ENCODE measurements at places on chromosomes 6 and 20.

DNA sequence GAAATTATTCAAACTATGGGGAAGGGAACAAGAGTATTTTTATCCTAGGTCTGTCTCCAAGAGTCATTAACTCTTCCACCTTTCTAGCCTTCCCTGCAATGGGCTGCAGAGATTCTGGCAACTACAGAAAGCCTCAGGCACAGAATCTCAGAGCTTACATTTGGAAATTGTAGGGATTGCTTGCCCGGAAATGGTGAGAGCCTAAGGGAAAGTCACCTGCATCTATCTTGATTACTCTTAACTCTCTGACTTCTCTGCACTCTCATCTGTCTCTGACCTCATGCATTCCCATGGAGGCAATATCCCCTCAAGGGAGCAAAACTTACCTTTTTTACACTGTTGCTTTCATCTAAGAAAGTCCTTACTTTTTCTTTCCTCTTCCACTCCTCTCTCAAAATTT is 513.2 kb upstream of the MARCKS start:
- DNase-seq = no peak

DNA sequence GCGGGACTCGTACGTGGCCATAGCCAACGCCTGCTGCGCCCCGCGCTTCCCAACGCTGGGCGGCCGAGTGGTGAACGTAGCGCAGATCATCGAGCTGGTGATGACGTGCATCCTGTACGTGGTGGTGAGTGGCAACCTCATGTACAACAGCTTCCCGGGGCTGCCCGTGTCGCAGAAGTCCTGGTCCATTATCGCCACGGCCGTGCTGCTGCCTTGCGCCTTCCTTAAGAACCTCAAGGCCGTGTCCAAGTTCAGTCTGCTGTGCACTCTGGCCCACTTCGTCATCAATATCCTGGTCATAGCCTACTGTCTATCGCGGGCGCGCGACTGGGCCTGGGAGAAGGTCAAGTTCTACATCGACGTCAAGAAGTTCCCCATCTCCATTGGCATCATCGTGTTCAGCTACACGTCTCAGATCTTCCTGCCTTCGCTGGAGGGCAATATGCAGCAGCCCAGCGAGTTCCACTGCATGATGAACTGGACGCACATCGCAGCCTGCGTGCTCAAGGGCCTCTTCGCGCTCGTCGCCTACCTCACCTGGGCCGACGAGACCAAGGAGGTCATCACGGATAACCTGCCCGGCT is 3.4 kb downstream of the SLC32A1 start:
- no peak for DNase-seq

DNA sequence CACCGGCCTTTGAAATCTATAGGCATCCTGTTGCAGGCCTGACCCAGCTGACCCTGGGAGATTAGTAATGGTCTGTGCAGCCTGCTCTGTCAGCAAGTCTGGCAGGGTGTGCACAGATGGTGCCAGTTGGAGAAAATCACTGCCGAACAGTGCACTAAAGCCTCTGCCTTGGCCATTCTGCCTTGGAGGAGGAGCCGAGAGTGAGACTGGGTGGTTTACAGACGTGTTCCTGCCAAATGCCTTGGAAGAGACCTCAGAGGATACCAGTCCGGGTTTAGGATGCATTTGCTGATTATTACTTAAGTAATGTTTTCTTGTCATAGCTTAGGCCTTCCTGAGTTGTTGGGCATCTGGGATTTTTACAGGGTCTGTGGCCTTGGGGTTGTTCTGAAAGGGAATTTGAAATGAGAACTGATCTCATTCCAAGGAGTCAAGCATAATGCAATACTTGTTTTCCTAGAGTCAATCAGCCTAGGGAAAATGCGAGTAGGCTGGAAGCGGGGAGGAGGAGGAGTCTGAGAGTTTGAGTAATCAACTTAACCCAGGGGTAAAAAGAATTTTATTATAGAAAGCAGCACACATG is 292.1 kb downstream of the SOX4 start:
- DNase-seq = peak; percentile 85

GRCh38 chr20:44054118-44054517 is 132.9 kb downstream of the JPH2 start:
- DNase-seq = no peak

GRCh38 chr6:153167061-153167891 is 36.2 kb upstream of the RGS17 start:
- peak; percentile 51 for DNase-seq

- DNase-seq = no peak
Measured at GRCh38 chr6:68976260-68976659, 341.2 kb downstream of the ADGRB3 start.

DNA sequence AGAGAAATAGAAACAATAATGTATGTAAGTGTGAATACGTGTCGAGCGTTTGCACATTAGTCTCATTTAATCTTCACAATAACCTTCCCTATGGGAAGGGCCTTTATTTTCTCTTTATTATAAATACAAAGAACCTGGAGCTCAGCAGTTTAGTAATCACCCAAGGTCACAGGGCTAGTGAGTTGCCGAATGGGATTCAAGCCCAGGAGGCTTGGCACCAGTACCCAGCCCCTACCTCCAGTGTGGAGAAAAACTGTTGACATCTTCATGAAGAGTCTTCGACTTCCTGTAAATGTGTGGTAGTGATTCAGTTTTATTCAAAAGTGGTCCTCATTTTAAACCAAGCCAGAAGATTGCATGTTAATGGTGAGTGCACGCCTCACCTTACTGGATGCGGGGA is 162.8 kb downstream of the SCML4 start:
- no peak for DNase-seq

- no peak for DNase-seq
Measured at GRCh38 chr6:5246141-5247097, 14.3 kb downstream of the LYRM4 start.

GRCh38 chr20:59940956-59941294 is 736 bp downstream of the FAM217B start:
- no peak for DNase-seq

GRCh38 chr6:161141173-161141572 is 132.7 kb downstream of the AGPAT4 start:
- no peak for DNase-seq

DNA sequence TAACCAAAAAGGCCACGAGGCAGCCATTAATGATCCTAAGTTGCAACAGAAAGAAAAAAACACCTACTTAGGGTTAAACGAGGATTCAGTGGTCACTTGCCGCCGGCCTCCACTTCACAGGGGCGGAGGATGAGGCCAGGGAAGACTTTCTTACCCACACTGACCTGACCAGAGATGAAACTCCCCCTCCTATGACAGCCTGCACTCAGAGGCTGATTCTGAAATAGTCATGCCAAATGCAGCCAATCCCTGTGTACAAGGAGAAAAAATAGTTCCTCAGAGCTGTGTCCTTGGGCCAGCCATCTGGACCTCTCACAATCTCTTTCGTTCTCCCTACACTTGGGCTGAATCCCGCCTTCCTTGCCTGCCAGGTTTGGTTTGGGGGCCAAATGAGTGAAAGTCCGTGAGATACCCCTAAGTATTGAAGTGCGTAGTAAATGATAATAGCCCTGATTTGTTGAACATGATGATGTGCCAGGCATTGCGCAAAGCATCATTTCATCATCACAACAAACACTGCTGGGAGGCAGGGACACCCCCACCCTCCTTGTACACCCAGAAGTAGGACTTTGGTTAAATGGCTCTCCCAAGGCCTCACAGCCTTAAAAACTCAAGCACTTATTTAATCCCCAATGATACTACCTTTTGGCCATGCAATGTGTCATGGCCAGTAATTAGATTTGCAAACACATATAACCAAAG is 3.2 kb upstream of the IRF4 start:
- DNase-seq = no peak

- no peak for DNase-seq
Measured at GRCh38 chr6:9933677-9934076, 481.2 kb downstream of the TFAP2A start.

GRCh38 chr6:12543953-12544352 is 172.6 kb upstream of the PHACTR1 start:
- no peak for DNase-seq

- no peak for DNase-seq
Measured at GRCh38 chr6:97460394-97461080, 177.5 kb upstream of the MMS22L start.

DNA sequence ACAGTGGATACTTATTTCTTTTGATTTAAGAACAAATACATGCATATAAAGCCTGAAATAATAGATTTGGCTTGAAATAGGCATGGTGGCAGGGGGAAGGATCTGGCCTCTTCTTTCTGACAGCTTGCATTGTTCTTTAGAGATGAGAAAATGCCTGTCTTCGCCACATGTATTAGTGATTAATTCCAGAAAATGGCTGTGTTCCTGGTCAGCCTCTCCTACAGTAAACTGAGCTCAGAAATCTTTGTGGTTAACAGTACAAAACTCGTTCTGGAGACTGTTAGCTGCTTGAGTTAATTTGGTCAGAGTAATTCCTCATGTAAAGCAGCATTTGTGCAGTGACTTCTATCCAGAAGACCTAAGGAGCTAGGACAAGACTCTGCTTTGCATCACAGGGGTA is 151.5 kb downstream of the EYA4 start:
- no peak for DNase-seq

DNA sequence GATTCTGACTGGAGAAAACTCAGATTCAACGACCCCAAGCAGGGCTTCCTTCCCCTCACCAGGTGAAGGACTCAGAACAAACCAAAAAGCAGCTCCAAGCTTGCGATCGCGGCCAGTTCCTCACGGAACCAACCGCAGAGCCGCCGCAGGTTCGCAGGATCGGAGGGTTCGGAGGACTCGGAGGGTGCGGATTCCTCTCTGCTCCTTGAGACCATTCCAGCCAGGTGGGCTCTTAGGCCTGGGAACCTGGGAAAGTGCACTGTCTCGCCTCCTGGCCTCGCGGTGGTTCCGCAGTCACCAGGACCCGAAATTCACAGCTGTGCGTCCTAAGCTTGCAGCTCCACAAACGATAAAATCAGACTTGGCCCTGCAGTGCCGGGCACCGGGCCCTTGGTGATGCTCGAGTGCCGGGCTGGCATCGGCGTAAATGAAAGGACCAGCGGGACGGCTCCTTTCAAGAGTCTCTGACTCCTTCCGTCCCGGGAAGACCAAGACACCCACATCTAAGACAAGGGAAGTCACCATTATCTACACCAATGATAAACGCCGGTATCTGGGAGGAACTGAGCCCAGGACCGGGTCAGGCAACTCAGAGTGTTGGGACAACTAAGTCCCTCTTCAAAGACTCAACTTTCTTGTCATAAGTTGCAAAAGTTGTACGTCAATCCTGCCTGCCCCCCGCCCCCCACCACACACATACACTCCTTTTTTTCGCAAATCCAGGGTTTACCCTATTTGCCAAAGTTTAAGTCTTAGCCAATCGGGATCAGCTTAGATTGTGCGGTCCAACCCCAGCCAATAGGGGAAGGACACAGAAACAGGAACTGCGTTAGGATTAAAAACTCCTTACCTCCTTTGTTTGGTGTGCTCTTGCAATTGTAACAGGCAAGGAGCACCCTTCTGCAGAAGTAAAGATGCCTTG is 69.8 kb upstream of the PRSS16 start:
- no peak for DNase-seq

GRCh38 chr6:19838442-19839236 is 1.5 kb downstream of the ID4 start:
- DNase-seq = no peak

DNA sequence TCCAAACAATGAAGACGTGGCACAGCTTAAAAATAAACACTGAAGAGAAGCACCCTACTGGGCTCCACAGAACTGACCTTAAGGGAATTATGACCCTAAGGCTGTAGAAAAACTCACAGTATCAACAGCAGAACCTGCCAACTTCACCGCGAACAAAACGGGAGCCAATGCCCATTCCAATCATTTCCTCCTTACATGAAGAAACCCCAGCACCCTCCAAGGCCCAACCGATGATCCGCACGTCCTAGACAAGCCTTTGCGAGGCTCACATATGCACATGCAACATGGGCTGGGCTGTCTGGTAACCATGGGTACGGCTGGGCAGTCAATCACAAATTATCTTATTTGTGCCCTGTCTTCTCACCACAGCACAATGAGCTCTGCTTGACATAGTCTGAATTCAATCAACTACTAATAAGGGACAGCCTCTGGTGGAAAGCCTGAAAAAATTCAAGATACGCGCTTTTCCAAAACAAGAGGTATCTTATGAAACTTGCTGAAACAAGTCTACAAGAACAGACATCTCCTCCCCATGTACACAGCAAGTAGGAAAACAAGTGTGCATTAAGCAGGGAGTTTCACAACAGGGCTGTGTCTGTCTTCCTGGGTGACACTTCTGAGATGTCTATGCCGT is 1.7 kb downstream of the DIDO1 start:
- no peak for DNase-seq

- no peak for DNase-seq
Measured at GRCh38 chr6:22098601-22099031, 198.2 kb downstream of the PRL start.

DNA sequence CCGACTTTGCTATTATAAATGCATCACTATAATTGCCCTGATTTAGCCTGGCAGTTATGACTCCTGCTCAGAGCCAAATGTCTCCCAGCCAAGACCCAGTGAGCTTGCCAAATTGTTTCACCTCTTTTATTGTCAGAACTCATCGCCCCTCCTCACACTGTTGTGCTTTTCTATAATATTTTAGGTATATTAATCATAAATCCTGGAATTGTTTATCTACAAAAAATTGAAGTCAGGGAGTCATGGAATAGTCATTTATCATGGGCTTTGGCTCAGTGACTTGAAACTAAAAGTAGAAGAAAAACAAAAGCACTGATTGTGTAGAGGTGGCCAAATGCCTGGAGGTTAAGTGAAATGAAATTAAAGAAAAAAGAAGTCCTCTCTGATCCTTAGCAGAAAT is 85.6 kb downstream of the PFDN4 start:
- DNase-seq = no peak

DNA sequence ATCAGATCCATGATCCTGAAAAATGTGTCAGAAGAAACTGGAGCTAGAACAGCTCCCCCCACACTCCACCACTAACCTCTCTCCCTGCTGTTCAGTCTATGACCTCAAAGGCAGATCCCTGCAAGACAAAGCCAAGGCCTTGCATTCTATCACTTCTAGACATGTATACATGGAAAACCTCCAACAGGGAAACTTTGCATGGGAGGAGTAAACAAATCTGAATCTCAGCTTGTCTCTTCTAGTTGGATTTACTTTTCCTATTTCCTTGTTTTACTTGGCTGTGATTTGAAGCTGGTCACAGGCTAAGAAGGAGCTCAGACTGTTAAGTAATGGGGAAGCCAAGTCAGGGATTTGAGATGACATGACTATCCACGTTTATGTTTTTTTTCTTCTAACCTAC is 456.8 kb upstream of the CHD6 start:
- no peak for DNase-seq

DNA sequence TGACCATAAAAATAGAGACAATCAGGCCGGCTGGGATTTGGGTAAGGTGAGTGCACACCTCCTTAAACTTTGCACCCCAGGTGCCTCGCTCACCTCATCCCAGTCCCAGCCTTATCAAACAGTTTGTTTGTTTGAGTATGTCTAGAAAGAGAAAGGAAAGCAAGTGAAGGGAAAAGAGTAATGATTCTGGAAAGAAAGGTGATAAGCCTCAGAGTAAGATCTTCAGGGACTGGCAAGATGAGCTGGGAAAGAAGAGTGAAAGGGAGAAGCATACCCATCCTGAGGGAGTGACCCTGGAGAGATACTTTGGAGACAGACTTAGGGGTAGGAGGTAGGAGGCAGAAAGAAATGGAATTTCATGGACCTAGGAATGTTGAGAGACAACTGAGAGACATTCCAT is 1.7 kb downstream of the TAP2 start:
- no peak for DNase-seq

- no peak for DNase-seq
Measured at GRCh38 chr6:104407957-104408356, 451.8 kb downstream of the HACE1 start.

GRCh38 chr6:168196881-168197635 is 118.0 kb upstream of the FRMD1 start:
- DNase-seq = no peak

- DNase-seq = no peak
Measured at GRCh38 chr6:21846541-21847451, 253.2 kb downstream of the SOX4 start.

Measured in AG09309 (cell line).